ENCODE measurements at places on chromosomes 3 and 15.

GRCh38 chr3:169245631-169246030 lies 417.9 kb downstream of the MECOM start:
- no peak for DNase-seq

- DNase-seq, result peak; percentile 72
These were observed 6.5 kb downstream of the A4GNT start for GRCh38 chr3:138125548-138126221.

DNA sequence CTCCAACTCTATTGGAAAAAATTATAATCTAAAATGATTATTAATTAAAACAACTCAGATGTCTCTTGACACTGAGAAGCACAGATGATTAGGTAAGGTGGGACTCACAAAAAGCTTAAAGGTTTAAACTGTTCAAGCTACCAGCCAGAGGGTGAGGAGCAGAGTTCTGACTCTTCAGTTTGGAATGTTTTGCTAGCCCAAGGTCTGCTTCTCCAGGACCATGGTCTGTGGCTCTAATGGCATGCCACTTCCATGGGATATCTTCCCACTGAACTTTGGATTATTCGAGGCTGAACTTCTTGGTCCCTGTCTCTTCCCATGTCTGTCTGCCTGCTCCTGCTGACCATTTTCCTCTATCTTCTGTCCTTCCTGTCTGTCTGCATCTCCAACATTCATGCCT lies 49.2 kb downstream of the CACNA2D3 start:
- no peak for DNase-seq

GRCh38 chr3:57958642-57959422 lies 49.4 kb upstream of the FLNB start:
- DNase-seq, result no peak

GRCh38 chr15:68608206-68608843 lies 29.5 kb downstream of the CORO2B start:
- no peak for DNase-seq

DNA sequence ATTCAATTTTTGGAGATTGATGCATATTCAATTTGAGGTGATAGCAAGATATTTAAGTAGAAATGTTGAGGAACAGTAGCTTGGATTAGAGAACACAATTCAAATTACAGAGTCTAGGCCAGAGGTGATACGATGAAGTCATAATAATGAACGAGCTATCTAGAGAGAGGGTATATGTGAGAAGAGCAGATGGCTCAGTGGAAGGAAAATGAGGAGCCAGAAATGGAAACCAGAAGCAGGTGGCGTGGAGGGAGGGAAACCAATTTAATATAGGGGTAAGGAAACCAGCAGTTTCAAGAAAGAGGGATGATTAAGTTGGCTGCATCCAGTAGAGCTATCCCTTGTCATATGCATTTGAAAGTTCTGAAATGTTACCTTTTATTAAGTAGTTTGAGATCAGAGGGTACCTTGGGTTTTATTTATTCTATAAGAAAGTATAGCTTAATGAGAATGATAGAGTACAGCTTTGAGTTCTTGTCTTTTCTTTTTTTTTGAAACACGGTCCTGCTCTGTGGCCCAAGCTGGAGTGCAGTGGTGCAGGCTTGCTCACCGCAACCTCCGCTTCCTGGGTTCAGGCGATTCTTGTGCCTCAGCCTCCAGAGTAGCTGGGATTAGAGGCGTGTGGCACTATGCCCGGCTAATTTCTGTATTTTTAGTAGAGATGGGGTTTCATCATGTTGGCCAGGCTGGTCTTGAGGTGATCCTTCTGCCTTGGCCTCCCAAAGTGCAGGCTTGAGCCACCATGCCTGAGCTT lies 22.1 kb downstream of the NCK1 start:
- no peak for DNase-seq

DNA sequence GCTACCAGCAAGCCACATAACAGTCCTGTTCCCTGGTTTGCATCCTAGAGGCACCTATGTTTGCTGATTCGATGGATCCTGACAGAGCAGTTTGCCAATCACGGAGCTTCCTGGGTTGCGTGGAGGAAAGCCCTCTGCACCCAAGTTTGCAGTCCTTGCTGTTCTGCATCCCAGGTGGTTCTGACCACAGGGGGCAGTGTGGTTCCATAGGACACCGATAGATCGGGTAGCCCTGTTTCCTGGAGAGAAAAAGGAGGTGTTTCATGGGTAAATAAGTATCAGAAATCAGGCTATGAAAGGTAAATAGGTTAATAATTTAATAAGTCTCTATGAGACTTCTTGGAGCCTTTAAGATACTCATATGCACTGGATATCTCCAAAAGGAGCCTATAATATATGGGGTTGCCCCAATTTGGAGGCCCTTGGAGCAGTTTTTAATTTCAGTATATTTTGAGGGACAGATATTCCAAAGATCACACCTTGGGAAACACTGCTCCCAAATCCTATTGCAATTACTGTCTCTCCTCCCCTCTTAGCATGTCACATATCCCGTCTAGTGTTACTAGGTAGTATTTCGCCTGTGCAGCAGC lies 194.6 kb upstream of the TPM1 start:
- DNase-seq, result peak; percentile 64

DNA sequence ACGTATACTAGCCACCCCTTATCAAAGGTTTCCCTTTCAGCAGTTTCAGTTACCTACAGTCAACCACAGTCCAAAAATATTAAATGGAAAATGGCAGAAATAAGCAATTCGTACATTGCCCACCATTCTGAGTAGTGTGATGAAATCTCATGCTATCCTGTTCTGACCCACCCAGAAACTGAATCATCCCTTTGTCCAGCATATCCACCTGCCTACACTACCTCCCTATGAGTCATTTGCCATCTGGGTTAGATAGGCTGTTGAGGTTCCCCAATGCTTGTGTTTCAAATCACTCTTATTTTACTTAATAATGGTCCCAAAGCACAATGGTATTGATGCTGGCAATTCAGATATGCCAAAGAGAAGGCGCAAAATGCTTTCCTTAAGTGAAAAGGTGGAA lies 15.3 kb upstream of the PHC3 start:
- DNase-seq, result no peak

DNA sequence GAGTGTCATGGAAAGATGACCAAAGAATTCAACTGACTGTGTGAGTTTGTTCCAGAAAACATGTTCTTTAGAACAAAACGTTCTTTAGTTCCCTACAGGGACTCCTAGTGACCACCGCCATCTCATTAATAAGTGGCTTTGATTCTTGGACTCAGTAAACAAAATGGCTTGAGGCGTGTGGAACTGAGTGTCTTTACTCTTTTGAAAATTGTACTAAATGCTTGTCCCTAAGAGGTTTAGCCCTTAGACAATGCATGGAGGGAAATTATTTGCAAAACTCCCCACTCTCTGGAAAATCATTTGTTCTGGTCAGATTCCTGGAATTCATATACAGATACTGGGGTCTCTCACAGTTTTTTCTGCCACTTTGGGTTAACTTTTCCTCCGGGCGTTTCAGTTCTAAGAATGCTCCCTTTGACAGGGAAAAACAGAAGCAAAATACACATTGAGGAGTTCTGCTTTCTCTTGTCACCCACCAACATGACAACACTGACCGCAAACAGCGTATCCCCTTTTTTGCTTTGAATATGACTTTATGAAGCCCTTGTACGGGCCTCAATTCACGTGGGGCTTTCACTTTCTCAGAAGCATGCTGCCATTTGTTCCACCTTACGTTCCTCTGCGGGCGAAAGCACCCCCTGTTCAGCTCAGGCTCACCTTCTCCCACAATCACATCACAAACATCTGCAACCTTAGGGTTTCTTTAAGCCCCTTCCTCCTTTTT lies 15.3 kb upstream of the NRROS start:
- DNase-seq, result no peak

GRCh38 chr3:111594205-111594604 lies 941 bp downstream of the ZBED2 start:
- peak; percentile 82 for DNase-seq
